DND-41 (cell line): ENCODE measurements at places on chromosomes 13 and 19.

GRCh38 chr19:35408284-35409171 is 37.7 kb downstream of the GPR42 start:
- no peaks in the 10 kb centered on the region for H3K36me3 ChIP-seq
- DNase-seq: no peak
- H3K4me3 ChIP-seq: no peak overlapping the region
- H3K27ac ChIP-seq: no peak overlapping the region
- no peaks in the 10 kb centered on the region for H3K4me1 ChIP-seq
- H3K27me3 ChIP-seq: no peaks in the 10 kb centered on the region

- DNase-seq: no peak
- no peaks in the 10 kb centered on the region for H3K4me1 ChIP-seq
- no peaks in the 10 kb centered on the region for H3K27me3 ChIP-seq
- H3K36me3 ChIP-seq: peaks cover 66% of the 10 kb centered on the region
- no peak overlapping the region for H3K4me3 ChIP-seq
- no peak overlapping the region for H3K27ac ChIP-seq
These were observed 12.6 kb downstream of the NAXD start for GRCh38 chr13:110627761-110628476.

DNA sequence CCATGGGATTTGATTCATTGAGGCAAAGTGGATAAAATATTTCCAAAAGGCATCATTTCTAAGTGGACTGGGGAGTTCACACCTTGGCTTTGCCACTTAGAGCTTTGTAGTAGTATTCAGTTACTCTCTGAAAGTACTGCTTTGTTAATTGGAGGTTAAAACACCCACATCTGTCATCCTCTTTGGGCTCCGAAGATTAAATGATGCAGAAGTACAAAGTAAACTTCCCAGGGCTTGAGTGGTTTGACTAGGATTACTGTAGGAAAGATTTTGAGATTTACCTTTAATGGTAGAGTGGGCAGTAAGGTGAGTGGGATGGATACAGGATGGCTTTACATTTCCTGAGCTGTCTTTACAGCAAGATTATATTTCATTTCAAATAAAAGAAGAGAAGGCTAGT is 42.4 kb downstream of the WASF3 start:
- peaks cover 16% of the 10 kb centered on the region for H3K27me3 ChIP-seq
- H3K4me1 ChIP-seq: no peaks in the 10 kb centered on the region

- no peaks in the 10 kb centered on the region for H3K36me3 ChIP-seq
- H3K4me1 ChIP-seq: no peaks in the 10 kb centered on the region
These were observed 347.8 kb downstream of the ZNF536 start for GRCh38 chr19:30719999-30720345.

- H3K4me3 ChIP-seq: no peak overlapping the region
- peaks cover 24% of the 10 kb centered on the region for H3K4me1 ChIP-seq
- DNase-seq: no peak
- peaks cover 8% of the 10 kb centered on the region for H3K36me3 ChIP-seq
These were observed 14.2 kb downstream of the ZNF331 start for GRCh38 chr19:53552001-53552721.

DNA sequence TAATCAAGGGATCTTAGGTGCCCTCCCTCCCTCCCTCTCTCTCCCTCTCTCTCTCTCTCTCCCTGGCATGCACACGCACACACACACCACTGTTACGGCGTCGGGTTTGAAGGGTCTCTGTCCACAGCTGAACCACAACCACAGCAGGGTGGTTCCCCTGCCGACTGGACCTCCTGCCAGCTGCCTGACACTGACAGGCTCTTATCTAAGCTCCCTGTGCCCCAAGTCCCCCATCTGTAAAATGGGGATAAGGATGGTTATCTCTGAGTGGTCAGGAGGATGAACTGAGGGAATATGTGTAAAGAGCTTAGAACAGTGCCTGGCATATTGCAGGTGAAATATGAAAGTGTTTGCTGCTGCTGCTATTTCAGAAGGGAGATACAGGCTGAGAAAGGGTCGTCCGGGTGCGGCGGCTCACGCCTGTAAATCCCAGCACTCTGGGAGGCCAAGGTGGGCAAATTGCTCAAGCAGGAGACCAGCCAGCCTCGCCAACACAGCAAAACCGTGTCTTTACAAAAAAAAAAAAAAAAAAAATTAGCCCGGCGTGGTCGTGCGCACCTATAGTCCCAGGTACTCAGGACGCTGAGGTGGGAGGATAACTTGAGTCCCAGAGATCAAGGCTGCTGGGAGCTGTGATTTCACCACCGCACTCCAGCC is 852 bp upstream of the SHISA7 start:
- H3K36me3 ChIP-seq: no peaks in the 10 kb centered on the region
- no peak overlapping the region for H3K4me3 ChIP-seq
- no peak for DNase-seq

- DNase-seq: no peak
- peaks cover 27% of the 10 kb centered on the region for H3K4me1 ChIP-seq
- no peaks in the 10 kb centered on the region for H3K36me3 ChIP-seq
- H3K27me3 ChIP-seq: no peaks in the 10 kb centered on the region
- no peak overlapping the region for H3K27ac ChIP-seq
- H3K4me3 ChIP-seq: no peak overlapping the region
These were observed 149.8 kb upstream of the SLITRK1 start for GRCh38 chr13:84032116-84032515.

GRCh38 chr19:45999653-46000121 is 4.4 kb downstream of the CCDC61 start:
- peaks cover 16% of the 10 kb centered on the region for H3K4me1 ChIP-seq
- no peak overlapping the region for H3K27ac ChIP-seq
- H3K36me3 ChIP-seq: peaks cover 20% of the 10 kb centered on the region
- no peaks in the 10 kb centered on the region for H3K27me3 ChIP-seq
- DNase-seq: no peak

DNA sequence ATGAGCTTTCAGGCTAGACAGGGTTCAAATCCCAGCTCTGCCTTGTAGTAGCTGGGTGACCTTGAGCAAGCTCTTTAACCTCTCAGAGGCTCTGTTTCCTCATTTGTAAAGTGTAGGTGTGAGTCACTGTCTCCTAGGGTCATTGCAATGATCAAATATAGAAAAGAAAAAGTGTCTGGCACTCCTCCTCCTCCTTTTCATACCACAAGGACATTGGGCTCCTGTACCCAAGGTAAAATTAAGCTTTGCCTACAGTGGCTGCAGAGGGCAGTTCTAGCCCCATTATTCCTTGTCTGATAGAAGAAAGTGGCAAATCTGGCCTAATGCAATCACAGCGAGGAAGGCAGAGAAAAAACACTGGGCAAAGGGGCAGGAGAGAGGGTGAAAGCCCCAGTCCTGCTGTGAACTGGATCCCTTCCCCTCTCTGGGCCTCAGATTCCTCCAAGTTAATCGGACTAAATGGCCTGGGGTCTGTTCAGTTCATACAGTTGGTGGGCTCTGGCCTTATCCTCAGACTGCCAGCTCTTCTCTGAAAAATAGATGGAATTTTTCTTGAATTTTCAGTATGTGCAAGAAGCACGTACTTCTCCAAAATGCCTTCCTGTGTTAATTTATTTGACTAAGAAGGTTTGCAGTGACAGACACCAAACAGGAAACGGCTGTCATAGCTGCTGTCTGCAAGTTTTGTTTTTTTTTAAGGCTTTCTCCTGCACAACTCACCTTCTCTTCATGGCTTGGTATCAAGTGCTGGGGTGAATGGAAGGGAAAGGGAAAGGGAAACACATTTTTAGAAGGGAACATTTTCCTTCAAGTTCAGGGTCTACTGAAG is 35.3 kb downstream of the RGCC start:
- no peaks in the 10 kb centered on the region for H3K36me3 ChIP-seq
- H3K27me3 ChIP-seq: no peaks in the 10 kb centered on the region
- peaks cover 17% of the 10 kb centered on the region for H3K4me1 ChIP-seq
- DNase-seq: peak; percentile 18
- peak overlapping the region; percentile 70 for H3K27ac ChIP-seq
- H3K4me3 ChIP-seq: no peak overlapping the region

GRCh38 chr13:113745059-113745458 is 14.0 kb upstream of the TMEM255B start:
- H3K27ac ChIP-seq: no peak overlapping the region
- H3K4me3 ChIP-seq: no peak overlapping the region
- peaks cover 31% of the 10 kb centered on the region for H3K27me3 ChIP-seq
- no peak for DNase-seq
- H3K36me3 ChIP-seq: no peaks in the 10 kb centered on the region

- no peak overlapping the region for H3K4me3 ChIP-seq
- H3K4me1 ChIP-seq: peaks cover 65% of the 10 kb centered on the region
- no peak for DNase-seq
- no peaks in the 10 kb centered on the region for H3K27me3 ChIP-seq
These were observed 2.0 kb downstream of the GRAMD1A start for GRCh38 chr19:35002037-35002535.

- no peak for DNase-seq
- no peak overlapping the region for H3K27ac ChIP-seq
- H3K4me1 ChIP-seq: peaks cover 18% of the 10 kb centered on the region
These were observed 68.5 kb downstream of the FLT1 start for GRCh38 chr13:28426381-28426780.

- DNase-seq: peak; percentile 76
- H3K4me3 ChIP-seq: peak overlapping the region; percentile 6; the same call in 1 of the 2 replicates
- H3K27me3 ChIP-seq: no peaks in the 10 kb centered on the region
- H3K4me1 ChIP-seq: peaks cover 37% of the 10 kb centered on the region
- H3K27ac ChIP-seq: peak overlapping the region; percentile 87
- H3K36me3 ChIP-seq: no peaks in the 10 kb centered on the region
These were observed 198.4 kb downstream of the COL4A1 start for GRCh38 chr13:110108348-110109139.

- no peak for DNase-seq
- no peaks in the 10 kb centered on the region for H3K4me1 ChIP-seq
- H3K27me3 ChIP-seq: no peaks in the 10 kb centered on the region
- H3K4me3 ChIP-seq: no peak overlapping the region
- no peak overlapping the region for H3K27ac ChIP-seq
- no peaks in the 10 kb centered on the region for H3K36me3 ChIP-seq
These were observed 793.7 kb upstream of the ARGLU1 start for GRCh38 chr13:107361666-107362065.
